ENCODE measurements at places on chromosomes 5 and 9. TPM values are rescaled to one million over a fixed set of nuclear protein-coding genes. Genes with fewer than 3 reads are reported as not detected.

DNA sequence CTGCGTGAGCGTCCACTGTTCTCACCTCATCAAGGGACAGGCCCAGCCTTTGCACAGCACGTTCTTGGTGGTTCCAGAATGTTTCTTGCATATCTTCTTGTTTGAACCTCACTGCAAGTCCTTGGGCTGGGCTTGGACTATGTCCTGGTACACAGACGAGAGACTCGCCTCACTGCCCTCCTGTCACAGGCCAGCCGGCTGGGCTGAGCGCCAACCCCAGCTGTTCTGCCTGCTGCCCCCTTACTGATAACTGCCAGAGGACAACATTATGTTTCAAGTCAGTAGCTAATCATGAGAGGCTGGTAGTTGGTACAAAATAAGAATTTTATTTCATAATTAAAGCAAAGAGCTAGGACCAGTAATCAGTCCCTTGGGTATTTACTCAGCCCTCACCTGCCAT is 52.8 kb upstream of the LRRTM2 start:
- no peak overlapping the region for H3K27ac ChIP-seq
- H3K36me3 ChIP-seq, result peaks cover 1% of the 10 kb centered on the region
- no peaks in the 10 kb centered on the region for H3K4me1 ChIP-seq

DNA sequence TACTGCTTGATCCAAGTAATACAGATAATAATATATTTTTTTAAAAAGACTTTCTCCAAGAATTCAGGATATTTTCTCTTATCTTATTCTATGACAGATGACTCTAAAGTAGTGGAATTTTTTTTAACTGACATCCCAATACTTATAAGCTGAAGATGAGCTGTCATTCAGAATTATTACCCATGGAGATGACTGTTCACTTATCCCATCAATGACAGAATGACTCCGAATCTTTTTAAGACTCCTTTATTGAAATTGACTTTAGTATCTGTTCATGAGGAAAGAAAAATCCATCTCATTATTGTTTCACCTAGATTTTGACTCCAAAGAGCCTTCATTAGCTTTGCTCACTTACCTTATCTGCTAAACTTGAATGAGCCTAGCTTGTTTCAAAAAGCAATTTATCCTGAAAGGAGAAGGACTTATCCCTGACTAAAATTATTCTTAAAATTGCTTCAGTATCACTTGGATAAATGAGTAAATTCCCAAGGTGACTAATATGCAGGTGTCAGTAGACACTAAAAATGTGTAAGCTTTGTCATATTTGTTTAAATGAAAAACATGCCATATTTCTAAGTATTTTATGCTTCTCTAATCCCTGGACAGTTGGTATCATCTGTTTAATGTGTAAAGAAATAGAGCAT is 146.9 kb downstream of the PLCXD3 start:
- H3K4me1 ChIP-seq, result no peaks in the 10 kb centered on the region
- H3K27ac ChIP-seq, result no peak overlapping the region
- H3K4me3 ChIP-seq, result no peak overlapping the region
- no peak for DNase-seq
- H3K36me3 ChIP-seq, result no peaks in the 10 kb centered on the region

DNA sequence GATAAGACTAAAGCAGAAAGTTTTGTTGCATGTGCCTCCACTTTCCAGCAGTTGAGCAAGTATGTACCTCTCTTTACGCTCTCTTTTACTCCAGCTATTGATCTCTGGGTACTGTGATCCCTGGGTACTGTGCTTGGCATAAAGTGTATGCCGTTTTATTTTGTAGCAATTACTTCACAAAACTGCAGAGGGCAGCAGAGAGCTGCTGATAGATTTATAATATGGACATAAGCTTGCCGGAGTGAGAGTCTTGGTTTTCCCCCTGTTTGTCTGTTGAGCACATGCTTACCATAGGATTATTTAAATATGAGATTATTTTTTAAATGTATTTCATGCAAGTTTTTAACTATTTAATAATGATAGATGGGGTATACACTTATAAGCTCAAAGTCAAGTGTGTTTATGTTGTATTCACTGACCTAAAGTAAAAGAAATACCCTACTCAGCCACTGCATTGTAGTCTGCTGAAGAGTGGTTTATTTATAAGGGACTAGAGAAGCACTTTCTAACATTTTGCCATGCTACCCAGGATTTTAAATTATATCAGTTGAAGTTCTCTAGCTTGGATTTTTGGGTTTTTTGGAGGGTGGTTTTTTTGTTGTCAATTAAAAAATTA is 13.0 kb downstream of the TTC1 start:
- H3K36me3 ChIP-seq, result peaks cover 18% of the 10 kb centered on the region
- no peak overlapping the region for H3K4me3 ChIP-seq
- DNase-seq, result peak; percentile 76
- H3K27me3 ChIP-seq, result no peaks in the 10 kb centered on the region
- no peak overlapping the region for H3K27ac ChIP-seq
- H3K4me1 ChIP-seq, result peaks cover 18% of the 10 kb centered on the region

- peaks cover 2% of the 10 kb centered on the region for H3K27me3 ChIP-seq
- no peaks in the 10 kb centered on the region for H3K4me1 ChIP-seq
- H3K27ac ChIP-seq, result no peak overlapping the region
- no peak for DNase-seq
- no peak overlapping the region for H3K4me3 ChIP-seq
Observed at GRCh38 chr9:107644733-107645463, 155.3 kb upstream of the KLF4 start.

DNA sequence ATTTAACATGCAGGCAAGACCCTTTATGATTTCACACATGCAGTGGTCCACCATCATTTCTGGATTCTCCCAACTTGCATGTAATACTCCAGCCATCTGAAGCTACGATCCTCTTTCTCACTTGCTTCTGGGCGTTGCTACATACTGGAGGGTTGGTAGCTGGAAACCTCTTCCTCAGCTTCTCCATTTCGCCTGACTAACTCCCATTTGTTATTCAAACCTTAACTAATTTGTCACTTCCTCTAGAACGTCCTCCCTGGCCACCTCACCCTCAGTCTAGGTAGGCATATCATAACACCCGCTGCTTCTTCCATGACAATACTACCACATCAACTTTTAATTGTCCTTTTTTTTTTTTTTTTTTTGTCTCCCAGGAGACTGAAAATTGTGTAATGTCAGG is 72.6 kb upstream of the EQTN start:
- H3K4me1 ChIP-seq, result peaks cover 40% of the 10 kb centered on the region
- H3K4me3 ChIP-seq, result no peak overlapping the region
- no peak overlapping the region for H3K27ac ChIP-seq
- no peak for DNase-seq
- H3K27me3 ChIP-seq, result peaks cover 13% of the 10 kb centered on the region
- H3K36me3 ChIP-seq, result peaks cover 3% of the 10 kb centered on the region

DNA sequence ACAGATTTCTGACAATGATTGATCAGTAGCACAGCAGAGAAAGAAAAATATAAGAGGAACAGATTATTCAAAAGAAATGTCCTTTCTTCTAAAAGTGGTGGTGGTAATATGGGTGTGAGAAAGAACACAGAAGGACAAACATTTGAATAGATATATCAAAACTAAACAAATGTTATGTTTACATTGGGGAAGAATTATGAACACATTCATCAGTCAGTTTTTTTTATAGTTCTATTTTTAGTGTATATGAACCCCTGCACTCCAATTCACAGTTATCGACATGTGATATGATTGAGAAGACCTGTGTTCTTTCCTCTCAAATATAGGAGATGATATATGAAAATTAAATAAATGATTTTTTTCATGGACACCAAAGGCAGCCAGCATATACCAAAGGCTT is 128.6 kb downstream of the NNT start:
- no peak overlapping the region for H3K4me3 ChIP-seq
- peaks cover 18% of the 10 kb centered on the region for H3K27me3 ChIP-seq
- no peak overlapping the region for H3K27ac ChIP-seq

The ESM1 gene
- total RNA-seq, result not detected

The FAM78A gene
- total RNA-seq, result 128 TPM

The POU5F2 gene
- 0.97 TPM for total RNA-seq

The ADAMTS6 gene
- total RNA-seq, result 2.8 TPM

DNA sequence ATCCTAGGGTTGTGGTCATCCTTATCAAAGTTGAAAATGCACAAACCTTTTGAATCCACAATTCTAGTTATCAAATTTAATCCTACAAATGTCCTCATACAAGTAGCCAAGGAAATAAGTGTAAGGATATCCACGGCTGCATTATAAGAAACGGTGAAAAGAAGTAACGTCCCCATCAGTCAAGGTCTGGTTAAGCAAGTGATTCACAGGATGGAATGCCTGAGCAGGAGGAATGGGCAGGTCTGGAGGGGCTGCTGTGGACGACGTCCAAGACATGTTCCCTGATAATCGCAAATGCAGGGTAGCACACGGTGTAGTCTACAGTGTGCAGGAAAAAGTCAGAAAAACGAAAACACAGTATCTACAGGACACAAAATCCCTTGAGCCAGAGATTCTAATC is 118.6 kb downstream of the ADAMTS2 start:
- H3K4me1 ChIP-seq, result no peaks in the 10 kb centered on the region
- no peak overlapping the region for H3K27ac ChIP-seq
- no peaks in the 10 kb centered on the region for H3K36me3 ChIP-seq

All from activated CD4-positive, alpha-beta T cell treated with anti-CD3 and anti-CD28 coated beads, Interleukin-2, amount 10 ng/mL, durations not matched to agents 7 days and 5 days (primary cell).